ENCODE measurements at places on chromosomes 16 and 17.

DNA sequence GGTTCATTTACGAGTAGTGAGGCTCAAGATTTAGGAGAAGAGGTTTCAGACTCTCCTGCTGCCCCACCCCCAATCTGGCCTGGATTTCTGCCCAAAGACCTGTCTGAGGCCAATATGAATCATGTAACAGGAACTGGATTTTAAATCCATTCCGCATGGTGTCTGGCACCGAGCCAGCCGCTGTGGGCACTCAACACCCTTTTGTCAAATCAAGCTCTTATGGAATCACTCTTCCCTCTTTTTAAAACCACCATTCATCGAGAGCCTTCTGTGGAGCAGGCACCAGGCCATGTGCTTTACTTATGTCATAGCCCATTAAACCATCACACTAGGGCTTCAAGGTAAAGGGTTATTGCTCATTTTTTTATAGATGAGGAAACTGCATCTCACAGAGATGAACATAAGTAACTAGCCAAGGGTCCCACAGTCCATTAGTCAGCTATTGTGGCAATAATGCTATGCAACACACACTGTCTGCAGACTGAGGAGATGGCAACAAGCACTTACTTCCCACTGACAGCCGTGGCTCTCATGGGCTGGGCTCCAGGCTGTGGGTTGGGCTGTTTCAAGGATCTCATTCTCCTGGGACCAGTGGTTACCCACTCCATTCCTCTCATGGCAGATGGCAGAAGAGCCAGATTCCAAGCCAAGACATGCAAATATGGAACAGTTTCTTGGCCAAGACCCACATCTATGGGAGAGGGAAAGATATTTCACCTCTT, 93.6 kb downstream of the WSCD1 start:
- DNase-seq: no peak

DNA sequence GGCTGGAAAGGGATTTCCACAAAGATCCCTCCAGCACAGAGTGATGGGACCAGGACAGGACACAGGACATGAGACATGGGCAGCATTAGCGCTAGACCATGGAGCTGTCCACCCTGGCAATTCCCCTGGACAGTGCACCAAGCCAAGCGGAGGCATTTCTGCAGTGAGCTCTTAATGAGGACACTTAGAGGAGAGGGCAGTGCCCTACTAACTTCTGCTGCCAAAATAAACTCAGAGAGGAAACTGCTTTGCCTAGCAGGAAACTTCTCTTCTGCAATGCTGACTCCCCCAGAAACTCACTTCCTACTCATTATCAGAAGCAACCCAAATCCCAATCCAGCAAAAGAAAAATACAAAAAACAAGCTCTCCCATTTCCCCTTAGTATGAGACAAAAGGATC, 119.2 kb downstream of the HS3ST2 start:
- DNase-seq: no peak

DNA sequence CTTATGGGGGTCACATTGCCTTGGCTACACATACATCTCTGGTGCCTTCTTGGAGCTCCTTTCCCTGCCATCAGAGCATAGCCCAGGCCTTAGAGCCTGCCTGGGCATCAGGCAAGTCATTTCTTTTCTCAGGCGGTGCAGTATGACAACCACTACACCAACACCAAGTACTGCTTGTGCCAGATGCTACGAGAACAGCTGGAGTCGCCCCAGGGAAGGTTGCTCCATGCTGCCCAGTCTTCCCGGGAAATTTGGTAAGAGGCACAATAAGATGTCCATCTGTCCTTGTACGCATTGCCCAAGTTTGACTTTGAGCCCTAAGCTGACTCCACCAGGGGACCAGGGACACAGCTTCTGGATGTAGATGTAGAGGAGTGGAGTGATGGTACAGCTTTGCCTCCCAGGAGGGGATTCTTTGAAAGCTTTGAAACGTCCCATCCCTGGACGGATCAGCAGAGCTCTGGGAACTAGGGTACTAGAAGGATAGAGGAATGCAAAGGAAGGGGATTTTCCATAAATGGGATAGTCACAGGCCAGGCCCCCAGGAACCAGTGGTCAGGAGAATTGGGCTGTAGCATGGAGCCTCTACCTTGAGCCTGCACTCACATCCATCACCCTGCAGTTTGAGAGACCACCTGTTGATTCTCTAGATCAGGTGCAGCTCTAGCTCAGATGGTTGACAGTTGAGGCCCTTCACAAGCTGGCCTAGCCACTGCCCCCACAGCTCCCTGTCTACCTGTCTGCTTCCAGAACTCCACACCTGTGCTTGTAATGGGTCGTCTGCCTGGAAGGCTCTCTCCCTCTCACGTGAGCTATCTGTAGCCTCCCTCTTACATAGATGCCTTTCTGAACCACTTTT, 11.0 kb upstream of the NFATC3 start:
- DNase-seq: no peak

DNA sequence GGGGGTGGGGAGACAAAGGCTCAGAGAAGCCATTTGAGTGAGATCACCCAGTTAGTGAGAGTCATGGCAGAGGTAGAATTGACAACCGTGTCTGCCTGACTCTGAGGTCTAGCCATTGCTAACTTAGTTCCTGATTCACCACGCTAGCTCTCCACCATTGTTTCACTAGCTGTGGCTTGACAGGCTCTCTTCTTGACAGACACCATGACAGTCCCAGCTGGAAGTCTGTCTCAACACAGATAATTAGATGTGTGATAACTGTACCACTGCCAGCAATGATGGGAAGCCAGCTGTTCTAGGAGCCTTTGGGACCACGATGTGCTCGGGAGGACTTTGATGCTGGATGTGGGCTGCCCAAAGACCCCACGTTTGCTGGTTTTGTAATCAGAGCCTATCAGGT, 170.5 kb upstream of the CACNG3 start:
- DNase-seq: no peak

GRCh38 chr17:41917679-41918313, 955 bp downstream of the ACLY start:
- DNase-seq: peak; percentile 29

- DNase-seq: no peak
These were observed 2.6 kb upstream of the AATF start for GRCh38 chr17:36945959-36946725.

GRCh38 chr17:8013731-8014557, 11.5 kb downstream of the GUCY2D start:
- no peak for DNase-seq
